ENCODE measurements at places on chromosomes 3 and 15.
A peak's percentile ranks its signal among the peaks of the same experiment; 100 is the strongest.

DNA sequence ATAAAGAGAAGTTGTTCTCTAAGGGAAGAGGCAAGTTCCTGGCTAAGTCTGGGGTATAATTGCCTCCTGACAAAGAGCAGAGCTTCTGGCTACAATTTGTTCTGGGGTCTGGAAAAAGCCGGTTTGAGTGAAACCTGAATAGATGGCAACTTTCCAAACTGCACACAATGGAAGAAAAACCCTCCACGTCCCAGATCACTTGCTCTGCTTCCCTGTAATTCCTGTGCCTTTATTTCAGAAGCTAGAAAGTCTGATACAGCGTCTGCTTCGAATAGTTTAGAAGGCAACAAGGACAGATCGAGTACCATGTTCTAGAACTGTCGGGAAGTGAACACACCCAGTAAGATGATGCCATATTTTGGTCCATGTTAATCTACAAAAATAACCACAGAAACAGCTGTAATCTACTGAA is 1.6 kb upstream of the WDR82 start:
- DNase-seq = no peak

DNA sequence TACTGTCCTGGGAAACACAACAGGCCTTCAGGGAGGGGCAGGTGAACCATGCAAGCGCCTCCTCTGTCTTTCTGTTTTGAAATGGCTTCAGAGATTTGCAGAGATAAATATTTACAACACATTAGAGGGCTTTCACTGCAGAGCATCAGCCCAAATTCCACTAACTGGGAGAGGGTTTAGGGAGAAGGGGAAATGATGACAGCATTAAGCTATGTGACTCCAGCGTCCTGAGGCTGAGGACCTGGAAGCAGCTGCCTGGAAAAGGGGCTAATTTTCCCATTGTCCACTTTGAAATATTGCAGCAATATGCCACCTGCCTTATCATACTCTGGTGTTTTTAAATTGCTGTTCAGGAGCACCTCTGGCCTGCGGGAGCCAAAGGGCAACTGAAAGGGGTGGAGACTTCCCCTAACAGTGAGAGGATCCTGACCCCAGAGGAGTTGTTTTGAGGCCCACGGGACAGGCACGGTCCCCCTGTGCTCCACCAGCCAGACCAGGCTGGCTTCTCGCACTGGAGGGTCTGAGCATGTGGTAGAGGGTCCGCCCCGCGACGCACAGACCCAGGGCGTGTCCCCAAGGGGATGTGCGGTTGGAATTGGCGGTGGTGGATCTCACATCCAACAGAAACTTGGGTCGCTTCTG is 110.6 kb downstream of the XXYLT1 start:
- no peak for DNase-seq

- DNase-seq = peak; percentile 1
These were observed 106.6 kb upstream of the TMC3 start for GRCh38 chr15:81480645-81481053.

DNA sequence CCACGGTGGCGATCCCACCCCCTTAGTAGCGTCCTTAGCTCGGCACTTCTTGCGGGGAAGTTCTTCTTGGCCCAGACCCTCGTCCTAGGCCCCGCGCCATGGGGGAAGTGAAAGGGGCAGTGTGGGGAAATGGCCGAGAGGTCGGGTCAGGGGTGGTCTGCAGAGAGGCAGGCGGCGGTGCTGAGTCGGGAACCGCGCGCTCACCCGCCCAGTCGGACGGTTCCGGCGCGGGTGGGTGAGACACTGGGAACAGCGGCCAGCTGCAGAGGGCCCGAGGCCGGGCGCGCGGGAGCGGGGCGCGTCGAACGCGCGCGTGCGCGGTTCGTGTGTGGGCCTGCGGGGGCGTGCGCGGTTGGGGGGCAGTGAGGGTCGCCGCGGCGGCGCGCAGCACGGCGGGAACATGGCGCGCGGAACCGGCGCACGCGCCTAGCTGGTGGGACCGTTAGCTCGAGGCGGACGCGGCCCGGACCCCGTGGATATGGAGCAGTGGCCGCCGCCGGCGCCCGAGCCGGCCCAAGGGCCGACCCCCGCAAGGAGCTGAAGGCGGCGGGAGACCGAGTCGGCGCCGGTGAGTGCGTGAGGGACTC is 246.9 kb downstream of the GOLGA6L6 start:
- no peak for DNase-seq

DNA sequence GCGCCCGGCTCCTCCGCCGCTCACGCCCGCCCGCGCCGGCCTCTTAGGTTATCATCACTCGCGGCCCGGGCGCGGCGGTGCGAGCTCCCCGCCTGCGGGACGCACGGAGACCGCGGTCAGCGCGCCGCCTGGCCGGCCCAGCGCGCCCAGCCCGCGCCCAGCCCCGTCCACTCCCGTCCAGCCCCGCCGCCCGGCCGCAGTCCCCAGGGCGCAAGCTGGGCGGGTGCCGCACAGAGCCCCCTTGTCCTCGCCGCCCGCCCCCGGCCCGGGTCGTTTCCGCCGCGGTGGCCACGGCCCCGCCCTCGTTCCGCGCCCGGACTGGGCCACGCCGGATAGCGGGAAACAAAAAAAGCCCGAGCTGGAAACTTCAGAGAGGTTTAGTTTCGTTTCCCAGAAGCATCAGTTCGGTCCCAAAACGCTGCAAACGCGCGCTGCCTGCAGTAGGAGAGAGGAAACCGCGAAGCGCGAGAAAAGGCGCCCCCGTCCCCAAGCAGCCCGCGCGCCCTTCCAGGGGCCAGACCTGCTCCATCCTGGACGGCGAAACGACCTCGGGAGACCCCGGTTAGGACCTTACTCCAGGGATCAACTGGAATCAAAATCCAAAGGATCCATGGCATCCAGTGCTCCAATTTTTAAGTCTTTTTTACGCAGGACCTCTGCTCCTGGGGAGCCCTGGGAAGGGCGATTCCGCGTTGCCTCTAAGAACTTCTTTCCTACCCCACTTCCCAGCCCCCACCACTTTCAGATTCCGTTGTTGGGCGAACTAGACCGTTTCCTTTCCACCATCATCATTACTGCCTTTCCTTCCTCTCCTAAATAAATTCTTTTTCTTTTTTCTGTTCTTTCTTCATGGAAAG is at the start of gene ATP10A:
Gene ATP10A, minus strand, starts transcription at position 217 of the 857 bp plus-strand sequence. CDS start 231 bp downstream, outside the sequence.
- DNase-seq = no peak

- no peak for DNase-seq
These were observed 957.3 kb downstream of the IGSF11 start for GRCh38 chr3:118077332-118077731.

- DNase-seq = no peak
These were observed 357.1 kb upstream of the KCNH8 start for GRCh38 chr3:18791182-18791581.

DNA sequence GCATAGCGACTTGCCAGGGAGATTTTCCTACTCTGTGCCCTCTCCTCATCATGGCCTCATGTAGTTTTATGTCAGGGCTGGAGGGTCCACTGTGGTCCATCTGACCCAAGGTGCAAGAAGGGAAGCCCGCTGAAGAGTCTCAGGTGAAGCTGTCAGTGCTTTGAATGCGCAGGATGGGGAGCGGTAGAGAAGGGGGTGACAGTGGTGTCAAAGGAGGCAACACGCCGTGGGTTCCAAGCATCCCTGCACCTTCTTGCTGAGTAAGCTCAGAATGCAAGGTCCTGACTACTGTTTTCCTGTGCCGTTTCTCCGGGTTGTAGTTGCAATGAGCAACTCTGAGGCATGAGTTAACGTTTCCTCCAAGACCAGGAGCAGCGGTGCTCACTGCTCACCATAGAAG is 44.9 kb upstream of the RAB6B start:
- DNase-seq = no peak

DNA sequence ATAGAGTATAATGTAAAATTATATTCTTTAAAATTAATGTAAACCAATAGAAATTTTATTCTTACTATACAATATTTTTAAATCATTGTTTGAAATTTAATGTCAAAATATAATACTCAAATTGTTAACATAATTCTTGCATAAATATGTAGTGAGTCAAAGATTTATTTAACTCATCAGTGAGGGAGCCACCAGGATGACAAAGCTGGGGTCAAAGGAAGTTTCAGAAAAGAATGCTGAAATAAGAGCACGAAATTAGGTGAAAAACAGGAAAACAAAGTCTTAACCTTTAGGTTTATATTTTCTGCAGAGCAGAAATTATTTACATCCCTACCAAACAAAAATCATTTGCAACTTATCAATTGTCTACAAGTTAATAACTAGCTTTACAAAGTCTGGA is 74.1 kb downstream of the DIPK2A start:
- no peak for DNase-seq

DNA sequence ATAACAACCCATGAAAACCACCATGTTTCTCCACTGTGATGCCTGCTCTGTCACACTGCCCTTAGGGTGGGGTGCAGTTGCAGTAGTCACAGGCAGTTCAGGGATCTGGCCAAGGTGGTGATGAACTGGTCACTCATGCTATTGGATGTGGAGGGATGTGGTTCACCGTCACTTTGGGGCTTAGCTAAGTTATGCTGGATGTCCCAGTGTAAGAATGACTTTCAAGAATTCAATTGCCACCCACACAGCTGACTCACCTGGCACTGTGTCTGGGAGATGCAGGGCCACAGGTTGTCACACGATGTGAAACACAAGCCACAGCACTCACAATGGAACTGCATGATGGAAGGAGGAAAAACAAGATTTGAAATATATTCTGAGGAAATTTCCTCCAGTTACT is 146.1 kb upstream of the CTNNB1 start:
- no peak for DNase-seq

GRCh38 chr3:145906755-145907154 is 254.2 kb downstream of the PLOD2 start:
- DNase-seq = no peak

GRCh38 chr3:46564190-46565021 is 1.7 kb downstream of the LRRC2 start:
- no peak for DNase-seq

DNA sequence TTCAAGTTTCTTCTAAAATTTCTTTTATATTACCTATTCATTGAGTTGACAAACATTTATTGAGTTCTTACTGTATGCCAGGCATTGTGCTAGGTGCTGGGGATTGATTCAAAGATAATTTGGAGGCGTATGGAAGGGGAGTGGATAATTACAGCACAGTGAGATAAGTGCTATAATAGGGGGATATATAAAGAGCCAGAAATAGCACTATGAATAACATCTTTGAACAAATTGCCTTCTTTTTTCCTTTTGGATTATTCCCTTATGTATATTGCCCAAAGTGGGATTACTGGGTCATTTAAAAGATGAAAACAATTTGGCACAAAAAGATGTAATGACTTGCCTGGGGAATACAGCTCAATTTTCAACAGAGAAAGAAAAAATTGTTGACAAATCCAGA is 64.6 kb downstream of the LPP start:
- DNase-seq = no peak

All from NCI-H187 treated with DMSO at 0.1 percent for 48 hours (cell line).